ENCODE measurements at places on chromosomes 3 and 15.

DNA sequence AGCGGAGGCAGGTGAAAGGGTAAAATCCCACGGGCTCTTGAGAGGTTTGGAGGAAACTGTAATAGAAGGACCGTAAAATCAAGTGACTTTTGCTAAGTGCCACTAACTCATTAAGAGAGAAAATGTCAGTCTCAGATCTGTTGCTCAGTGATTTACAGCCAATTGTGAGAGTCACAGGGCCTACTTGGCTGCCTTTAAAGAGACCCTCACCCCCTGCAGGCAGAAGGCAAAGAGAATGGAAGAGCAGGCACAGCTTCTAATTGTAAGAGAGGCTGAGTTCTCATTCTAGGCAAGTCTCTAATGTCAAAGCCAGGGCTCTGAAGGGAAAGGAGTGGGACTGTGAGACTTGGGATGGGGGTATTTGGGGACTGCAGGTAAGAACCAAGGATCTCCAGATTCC, 9.3 kb upstream of the SYNM start:
- no peak for DNase-seq

- DNase-seq = no peak
Observed at GRCh38 chr3:54028372-54028771, 94.0 kb upstream of the CACNA2D3 start.

DNA sequence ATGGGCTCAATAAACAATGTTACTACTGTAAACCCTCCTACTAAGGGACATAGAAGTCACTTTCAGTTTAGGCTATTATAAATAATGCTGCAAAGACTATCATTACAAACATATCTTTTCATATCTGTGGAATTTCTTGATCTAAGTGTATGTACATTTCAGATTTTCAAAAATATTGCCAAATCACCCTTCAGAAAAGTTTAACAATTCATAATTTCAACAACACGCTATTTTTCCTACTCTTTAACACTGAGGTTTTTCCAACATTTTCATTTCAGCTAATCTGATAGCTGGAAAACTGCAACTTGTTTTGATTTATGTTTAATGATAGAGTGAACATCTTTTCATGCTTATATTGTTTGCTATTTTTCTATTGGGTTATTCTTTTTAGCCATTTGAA, 69.0 kb downstream of the ALDH1A2 start:
- no peak for DNase-seq

GRCh38 chr3:42711491-42712343, 9.1 kb upstream of the HHATL start:
- no peak for DNase-seq

DNA sequence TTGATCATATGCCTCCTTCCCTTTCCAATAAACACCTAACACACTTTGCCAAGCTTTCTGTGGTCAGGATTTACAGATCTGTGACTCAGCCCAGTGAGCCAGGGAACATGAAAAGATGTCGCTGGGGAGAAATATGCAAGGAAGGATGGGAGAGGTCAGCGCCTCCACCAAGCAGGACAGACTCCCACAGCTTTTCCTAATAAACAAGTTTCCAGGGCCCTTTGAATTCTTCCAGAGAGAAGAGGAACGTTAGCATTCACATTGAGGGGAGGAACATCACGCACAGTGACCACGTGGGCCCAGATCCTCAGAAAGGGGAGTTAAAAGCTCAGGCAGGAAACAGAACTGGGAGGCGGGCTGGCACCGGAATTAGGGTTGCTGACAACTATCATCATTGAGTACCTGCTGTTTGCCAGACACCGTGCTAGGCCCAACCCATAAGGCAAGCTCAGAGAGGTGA, 33.3 kb upstream of the MRPS22 start:
- DNase-seq = no peak

DNA sequence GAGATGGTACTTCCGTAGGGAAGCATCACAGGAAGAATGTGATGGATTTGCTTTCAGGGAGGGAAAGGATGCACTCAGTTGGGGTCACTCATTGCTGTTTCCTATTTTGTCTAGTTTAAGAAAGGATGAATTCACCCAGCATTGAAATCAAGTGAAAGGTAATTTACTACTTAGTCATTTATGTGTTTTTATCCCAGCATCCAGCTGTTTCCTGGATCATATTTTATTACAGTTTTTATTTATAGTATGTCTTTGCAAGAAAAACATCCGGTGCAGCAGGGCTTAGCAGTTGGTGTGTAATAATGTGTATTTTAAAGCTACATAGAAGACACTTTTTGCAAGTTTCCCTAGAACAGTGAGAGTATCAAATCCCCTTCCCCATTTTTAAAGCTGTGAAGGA, 37.4 kb upstream of the GOLGA8B start:
- DNase-seq = no peak

DNA sequence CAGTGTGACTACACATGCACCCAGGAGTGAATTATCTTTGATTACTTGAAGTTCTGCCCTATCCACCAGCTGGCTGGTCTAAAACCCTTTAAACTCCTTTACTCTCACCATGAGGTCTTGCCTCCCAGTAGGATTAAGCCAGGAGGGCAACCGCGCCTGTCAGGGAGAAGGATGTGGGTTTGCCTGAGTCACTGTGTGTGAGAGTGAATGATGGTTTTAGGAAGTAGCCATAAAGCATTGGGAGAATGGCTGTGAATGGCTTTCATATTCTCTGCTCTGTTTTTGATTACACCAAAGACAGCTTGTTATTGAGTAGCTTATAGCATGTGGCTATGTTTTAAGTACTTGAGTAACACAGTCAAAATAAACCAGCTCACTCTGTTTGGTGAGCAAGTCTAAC, 637.7 kb upstream of the TBL1XR1 start:
- DNase-seq = no peak

DNA sequence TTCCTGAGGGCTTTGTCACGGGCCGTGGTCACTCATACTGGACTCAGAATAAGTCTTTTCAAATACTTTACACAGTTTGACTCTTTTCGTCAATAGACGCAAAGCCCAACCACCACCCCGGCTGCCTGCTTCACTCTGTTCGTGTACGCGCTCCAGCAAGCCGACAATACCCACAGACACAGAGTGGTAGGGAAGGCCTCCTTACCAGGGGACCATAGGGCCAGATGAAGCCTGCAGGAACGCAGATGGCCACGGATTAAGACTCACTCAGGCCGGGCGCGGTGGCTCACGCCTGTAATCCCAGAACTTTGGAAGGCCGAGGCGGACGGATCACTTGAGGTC, 29.7 kb downstream of the EFCAB12 start:
- no peak for DNase-seq

- no peak for DNase-seq
Observed at GRCh38 chr15:47834093-47834492, 116.8 kb downstream of the SEMA6D start.

GRCh38 chr15:27660676-27661075, 438.4 kb downstream of the OCA2 start:
- no peak for DNase-seq

GRCh38 chr3:69880069-69880640, 119.4 kb upstream of the SAMMSON start:
- DNase-seq = no peak

DNA sequence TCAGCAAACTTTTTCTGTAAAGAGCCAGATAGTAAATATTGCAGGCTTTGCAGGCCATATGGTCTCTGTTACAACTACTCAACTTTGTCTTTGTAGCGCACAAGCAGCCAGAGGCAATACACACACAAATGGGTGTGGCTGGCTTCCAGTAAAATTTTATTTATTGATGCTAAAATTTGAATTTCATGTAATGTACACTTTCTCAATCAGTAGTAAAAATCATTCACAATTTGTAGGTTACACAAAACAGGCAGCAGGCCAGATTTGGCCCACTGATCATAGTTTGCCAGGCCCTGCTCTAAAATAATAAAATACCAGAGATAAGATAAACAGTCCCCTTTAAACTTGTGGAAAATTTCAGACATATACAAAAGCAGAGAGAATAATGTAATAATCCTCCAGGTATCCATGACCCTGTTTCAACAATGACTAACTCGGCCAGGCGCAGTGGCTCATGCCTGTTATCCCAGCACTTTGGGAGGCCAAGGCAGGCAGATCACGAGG, 330.3 kb downstream of the SHQ1 start:
- DNase-seq = no peak

DNA sequence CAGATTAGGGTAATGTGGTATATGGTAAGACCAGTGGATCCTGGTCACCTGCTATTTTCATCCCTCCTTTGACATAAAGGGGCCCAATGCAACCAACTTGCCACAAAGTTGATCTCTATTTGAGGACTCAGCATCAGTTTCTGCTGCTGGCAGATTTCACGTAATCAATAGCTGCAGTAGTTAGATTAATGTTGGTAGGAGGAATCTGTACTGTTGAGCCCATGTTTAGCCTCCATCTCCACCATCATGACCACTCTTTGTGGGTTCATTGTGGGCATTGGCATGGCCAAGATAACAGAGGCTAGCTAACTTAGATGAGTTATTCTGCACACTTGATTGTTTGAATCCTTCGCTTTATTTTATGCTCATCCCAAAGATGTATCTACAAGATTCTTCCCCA, 29.9 kb downstream of the CGGBP1 start:
- no peak for DNase-seq

DNA sequence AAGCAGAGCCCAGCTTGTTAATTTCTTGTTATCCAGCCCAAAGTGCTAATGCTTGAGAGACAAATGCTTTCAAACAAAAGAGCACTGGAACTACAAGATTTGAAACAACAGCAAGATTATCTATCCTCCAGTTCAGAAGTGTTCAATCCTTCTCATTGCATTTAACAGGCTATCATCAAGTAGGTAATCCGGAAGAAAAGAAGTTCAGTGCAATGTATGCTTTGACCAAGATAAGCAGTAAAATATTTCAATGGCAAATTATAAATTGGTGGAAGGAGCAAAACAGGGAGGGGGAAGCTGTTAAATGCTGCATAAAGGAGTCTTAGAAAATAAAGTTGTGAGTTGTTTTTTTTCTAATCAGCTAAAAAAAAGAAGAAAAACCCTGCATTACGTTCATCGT, 8.8 kb downstream of the LRIG1 start:
- DNase-seq = no peak

GRCh38 chr15:28986108-28986507, 100.3 kb downstream of the APBA2 start:
- DNase-seq = no peak

- no peak for DNase-seq
Observed at GRCh38 chr3:61442696-61443095, 118.7 kb upstream of the PTPRG start.

DNA sequence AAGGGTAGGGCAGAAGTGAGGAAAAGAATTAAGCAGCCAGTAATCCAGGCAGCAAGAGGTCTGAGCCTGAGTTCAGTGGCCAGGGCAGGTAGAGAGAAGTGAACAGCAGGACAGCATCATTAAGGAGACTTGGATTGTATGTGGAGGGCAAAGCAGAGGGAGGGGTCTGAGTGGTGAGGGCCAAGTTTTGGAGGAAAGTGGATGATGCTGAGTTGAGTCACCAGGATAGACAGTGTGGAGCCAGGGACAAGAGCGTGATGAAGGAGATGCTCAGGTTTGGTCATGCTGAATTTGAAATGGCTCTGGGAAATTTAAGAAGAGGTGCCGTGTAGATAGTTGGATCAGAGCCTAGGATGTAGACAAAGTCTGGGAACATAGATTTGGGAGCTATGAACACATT, 93.1 kb downstream of the ARHGEF26 start:
- no peak for DNase-seq

- DNase-seq = no peak
Observed at GRCh38 chr3:189966843-189967242, 153.9 kb downstream of the P3H2 start.

GRCh38 chr3:159149131-159149530, 347.3 kb downstream of the MFSD1 start:
- DNase-seq = no peak

- DNase-seq = no peak
Observed at GRCh38 chr15:71337197-71337845, 222.1 kb downstream of the THSD4 start.

GRCh38 chr3:128173200-128173599, 19.9 kb downstream of the EEFSEC start:
- no peak for DNase-seq

- no peak for DNase-seq
Observed at GRCh38 chr3:136277115-136277514, 27.0 kb downstream of the PCCB start.

GRCh38 chr3:197468167-197468566, 87.6 kb downstream of the BDH1 start:
- no peak for DNase-seq

- DNase-seq = peak; percentile 10
Observed at GRCh38 chr3:105334138-105334882, 32.4 kb upstream of the ALCAM start.

- no peak for DNase-seq
Observed at GRCh38 chr15:67064607-67065530, 533 bp upstream of the SMAD3 start.

DNA sequence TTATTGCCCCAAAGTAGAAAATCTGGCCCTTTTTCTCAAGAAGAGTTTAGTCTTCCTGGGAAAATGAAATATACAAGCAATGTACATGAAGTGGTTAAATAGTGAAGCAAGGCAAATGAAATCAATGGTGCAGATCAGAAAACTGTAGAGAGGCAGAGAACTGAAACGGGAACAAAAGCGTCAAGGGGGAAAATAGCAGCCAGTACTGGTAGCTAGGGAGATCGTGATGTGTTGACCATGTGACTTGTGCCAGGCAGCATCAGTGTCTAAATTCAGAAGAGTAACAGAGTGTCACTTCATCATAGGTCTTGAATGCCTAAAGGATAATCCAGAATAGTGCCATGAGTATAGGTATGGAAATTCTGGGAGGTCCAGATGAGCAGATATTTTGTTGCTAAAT, 163.1 kb downstream of the CHL1 start:
- no peak for DNase-seq

GRCh38 chr15:35838424-35839111, 292.6 kb upstream of the DPH6 start:
- no peak for DNase-seq

DNA sequence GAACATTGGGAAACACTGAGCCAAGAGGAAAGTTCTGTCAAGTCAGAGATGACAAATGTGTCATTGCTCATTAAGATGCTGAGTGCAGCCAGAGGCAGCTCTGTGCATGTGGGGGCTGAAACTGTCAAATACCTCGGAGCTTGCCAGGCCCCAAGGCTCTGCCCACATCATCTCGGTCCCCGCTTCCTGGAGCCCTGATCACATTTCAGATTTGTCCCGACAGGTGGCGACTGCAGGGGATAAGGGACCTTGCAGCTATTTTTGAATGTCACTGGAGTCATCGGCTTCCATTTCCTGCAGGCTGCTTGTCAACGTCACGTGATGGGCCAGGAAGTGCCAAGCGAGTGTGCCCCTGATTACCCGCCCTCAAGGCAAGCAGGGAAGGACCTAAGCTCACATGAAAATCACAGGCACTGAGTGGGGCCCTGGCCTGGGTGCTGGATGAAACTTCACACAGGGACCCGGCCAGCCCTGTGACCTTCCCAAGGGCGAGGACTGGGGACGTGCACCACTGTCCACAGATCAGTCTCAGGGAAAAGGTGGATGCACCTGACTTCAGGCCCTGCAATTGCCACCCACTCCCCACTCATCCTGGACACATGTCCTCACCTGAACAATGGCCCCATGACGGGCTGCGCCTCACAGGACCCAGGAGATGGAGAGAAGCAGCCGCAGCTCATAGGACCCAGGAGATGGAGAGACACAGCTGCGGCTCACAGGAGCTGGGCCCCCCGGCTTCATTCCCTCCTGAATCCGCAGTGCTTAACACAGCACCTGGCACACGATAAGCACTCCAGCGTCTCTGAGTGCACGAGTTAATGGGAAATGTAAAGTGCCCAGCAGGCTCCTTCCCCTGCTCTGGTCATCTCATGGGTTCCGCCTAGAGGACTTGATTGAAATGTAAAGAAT, 73.4 kb downstream of the NUP210 start:
- DNase-seq = no peak
